ENCODE measurements at places on chromosomes 1 and 21.
A peak's percentile ranks its signal among the peaks of the same experiment; 100 is the strongest.

GRCh38 chr21:41762753-41763152, 4.1 kb downstream of the RIPK4 start:
- DNase-seq = no peak

GRCh38 chr1:77424236-77424635, 142.4 kb downstream of the AK5 start:
- DNase-seq = no peak

DNA sequence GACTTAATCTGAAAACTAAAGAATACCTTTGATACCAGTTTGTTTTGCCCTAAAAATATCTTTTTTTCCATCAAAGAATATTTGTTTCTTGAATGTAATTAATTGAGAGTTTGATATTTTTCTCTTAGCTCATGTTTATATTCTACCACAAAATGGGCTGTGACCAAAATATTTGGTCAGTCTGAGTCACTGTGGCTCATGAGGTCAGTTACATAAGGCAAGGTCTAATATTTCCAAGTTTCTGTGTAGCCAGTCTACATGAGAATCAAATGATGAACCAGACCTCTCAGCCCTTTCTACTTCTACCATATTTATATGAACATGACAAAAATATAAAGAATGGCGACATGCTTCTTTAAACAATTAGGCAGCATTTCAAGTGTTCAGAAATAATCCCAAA, 83.0 kb upstream of the IVNS1ABP start:
- DNase-seq = no peak

GRCh38 chr1:228241259-228241658, 33.4 kb downstream of the OBSCN start:
- no peak for DNase-seq

GRCh38 chr1:112444269-112444668, 48.3 kb downstream of the CTTNBP2NL start:
- DNase-seq = no peak

DNA sequence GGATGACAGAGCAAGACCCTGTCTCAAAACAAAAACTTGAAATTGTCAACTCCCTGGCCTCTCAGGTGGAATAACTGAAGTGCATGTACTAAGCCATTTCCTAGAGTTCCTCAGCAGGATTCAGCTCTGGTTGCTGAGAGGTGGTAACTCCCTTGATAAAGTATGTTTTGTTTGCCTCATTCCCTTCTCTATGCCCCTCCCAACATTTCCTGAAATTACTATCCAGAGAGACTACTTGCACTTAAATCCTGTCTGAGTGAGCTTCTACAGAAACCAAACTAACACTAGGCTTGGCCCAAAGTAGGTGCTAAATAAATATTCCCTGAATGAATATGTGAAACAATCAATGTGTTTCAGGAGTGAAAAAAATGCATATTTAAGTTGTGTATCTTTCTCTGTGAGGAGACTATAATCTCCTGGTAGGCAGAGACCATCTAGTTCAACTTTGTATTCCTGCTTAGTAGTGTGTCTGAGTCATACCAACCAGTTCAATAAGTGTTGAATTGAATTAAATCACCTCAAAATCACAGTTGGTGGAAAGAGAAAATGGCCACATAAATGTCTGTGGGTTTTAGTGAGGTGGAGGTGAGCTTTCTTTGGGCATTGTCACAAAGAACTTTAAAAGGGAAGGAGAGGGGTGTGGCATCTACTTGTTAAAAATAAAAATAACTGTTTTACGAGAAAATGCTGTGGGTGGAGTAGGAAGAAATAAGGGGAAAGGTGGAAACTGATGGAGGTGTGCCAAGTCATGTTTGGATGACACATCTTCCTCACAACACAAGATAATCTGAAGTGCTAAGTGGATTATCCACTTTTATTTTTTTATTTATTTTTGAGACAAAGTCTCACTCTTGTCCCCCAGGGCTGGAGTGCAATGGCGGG, 12.6 kb downstream of the RIMKLA start:
- no peak for DNase-seq

- DNase-seq = no peak
Measured at GRCh38 chr1:82399093-82399492, 598.4 kb downstream of the ADGRL2 start.

- no peak for DNase-seq
Measured at GRCh38 chr1:13943055-13943454, 243.1 kb downstream of the PRDM2 start.

DNA sequence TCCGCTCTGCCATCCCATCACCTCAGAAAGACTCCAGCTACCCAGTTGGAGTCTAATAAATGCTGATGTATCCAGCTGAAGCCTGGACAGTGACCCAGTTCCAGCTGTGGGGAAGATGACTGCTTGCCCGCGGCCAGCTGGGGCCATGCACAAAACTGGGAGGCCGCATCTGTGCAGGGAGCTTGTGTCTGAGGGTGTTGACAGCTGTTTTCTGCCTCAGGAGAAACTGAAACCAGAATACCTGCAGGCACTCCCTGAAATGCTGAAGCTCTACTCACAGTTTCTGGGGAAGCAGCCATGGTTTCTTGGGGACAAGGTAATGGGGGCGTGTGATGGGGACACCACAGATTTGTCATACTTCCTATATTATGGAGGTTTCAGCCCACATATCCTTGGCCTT, 3.2 kb downstream of the GSTM2 start:
- no peak for DNase-seq

DNA sequence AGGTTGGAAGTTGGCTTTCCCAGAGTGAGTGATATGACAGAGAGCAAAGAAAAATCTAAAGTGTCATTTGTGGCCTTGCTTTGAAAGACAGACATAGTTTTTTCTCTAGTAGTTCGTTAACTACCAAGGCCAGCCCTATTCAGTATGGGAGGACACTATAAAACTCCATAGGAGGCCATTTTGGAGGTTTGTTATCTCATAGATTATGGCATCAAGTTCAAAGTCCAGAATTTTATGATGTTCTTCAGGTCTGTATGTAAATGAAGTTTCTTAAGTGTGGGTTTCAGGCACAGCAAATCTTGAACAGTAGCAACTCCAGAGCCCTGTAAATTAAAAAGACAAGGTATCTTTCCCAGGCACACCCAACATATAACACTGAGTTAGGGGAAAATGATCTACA, 437.1 kb downstream of the PLPP3 start:
- no peak for DNase-seq

GRCh38 chr1:201085902-201086735, 26.1 kb downstream of the CACNA1S start:
- DNase-seq = peak; percentile 36

- no peak for DNase-seq
Measured at GRCh38 chr1:24071941-24072340, 40.0 kb downstream of the MYOM3 start.

- peak; percentile 33 for DNase-seq
Measured at GRCh38 chr1:107750364-107750959, 214.5 kb downstream of the VAV3 start.

GRCh38 chr1:1000357-1001056, 610 bp upstream of the HES4 start:
- peak; percentile 46 for DNase-seq

DNA sequence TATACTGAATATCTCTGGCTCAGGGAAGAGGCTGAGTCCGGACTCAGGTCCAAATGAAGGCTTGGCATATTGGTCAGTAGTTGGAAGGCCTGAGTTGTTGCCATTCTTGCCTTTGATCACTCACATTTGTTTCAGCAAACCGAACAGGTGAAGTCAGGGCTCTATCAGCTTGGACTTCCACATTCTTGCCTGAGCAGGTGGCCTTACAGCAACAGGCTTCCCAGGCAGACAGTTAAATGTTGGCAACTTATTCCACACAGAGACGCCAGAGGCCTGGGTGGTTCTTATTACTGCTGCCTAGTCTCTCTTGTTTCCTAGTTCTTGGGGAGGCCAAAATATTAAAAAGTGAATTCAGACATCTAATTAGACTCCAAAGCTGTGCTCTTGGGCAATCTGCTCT, 36.6 kb downstream of the XCL2 start:
- no peak for DNase-seq

- DNase-seq = no peak
Measured at GRCh38 chr1:228081578-228082213, 812 bp upstream of the ARF1 start.

Measured in stimulated activated CD4-positive, alpha-beta T cell treated with anti-CD3 and anti-CD28 coated beads, Interleukin-12 subunit alpha, Interleukin-12 subunit beta, amount 100 ng/mL, for 24 hours (primary cell).